ENCODE measurements at places on chromosomes 7 and 10.

DNA sequence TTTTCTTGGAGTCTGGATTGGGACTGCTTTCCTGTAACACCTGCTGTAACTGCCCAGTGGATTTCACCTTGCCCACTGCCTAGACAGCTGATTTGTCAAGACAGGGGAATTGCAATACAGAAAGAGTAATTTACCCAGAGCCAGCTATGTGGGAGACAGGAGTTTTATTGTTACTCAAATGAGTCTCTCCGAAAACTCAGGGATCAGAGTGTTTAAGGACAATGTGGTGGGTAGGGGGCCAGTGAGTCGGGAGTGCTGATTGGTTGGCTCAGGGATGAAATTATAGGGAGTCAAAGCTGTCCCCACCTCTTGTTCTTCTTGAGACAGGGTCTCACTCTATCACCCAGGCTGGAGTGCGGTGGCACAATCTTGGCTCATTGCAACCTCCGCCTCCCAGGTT lies 25.2 kb upstream of the BNIP3 start:
- no peak for DNase-seq

DNA sequence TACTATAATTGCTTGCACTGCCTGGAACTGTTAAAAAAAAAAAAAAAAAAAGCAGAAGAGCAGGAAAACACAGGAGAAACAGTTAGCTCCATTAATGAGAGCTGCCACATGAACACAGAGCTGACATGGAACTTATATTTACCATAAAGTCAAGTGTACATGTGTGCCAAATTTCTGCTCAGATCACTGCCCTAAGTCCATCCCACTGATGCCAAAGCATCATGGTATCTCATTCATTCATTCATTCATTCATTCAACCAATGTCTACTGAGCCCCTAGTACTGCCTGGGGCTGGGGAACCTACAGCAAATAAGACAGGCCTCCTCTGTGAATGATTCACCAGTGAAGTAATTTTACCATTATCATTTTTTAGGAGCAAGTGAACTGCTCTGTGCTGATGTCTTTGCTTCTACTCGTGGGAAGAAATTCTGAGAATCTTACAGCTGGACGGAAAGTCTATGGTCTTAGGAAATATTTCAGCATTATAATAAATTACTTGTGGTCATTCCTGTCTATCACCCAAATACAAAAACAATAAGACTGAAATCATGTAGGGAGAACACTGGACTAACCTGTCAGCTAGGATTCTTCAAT lies 58.8 kb upstream of the ABLIM1 start:
- DNase-seq, result no peak

DNA sequence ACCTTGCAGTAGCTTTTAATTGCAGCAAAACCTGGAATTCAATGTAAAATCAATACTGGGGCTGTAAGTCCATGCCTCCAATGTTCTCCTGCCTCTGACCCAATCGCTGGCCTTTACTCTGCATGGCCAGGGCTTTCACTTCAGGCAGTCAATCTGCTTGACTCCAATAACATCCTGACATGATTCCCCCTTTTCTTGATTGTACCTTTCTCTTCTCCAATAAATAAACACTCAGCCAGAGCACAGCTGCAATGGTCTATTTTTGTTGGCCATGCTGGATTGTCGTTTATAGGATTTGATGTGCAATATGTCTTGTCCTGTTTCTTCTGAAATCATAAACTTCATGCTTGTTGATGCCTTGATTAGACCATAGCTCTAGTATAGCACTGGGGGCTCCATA lies 97.8 kb upstream of the COL1A2 start:
- DNase-seq, result no peak

GRCh38 chr7:114310345-114311110 lies 104.1 kb upstream of the FOXP2 start:
- DNase-seq, result no peak
